Calu3 (cell line): ENCODE measurements at places on chromosomes 11 and 22.
A peak's percentile ranks its signal among the peaks of the same experiment; 100 is the strongest.

GRCh38 chr11:116771935-116772334 lies 852 bp downstream of the BUD13 start:
- DNase-seq = no peak

DNA sequence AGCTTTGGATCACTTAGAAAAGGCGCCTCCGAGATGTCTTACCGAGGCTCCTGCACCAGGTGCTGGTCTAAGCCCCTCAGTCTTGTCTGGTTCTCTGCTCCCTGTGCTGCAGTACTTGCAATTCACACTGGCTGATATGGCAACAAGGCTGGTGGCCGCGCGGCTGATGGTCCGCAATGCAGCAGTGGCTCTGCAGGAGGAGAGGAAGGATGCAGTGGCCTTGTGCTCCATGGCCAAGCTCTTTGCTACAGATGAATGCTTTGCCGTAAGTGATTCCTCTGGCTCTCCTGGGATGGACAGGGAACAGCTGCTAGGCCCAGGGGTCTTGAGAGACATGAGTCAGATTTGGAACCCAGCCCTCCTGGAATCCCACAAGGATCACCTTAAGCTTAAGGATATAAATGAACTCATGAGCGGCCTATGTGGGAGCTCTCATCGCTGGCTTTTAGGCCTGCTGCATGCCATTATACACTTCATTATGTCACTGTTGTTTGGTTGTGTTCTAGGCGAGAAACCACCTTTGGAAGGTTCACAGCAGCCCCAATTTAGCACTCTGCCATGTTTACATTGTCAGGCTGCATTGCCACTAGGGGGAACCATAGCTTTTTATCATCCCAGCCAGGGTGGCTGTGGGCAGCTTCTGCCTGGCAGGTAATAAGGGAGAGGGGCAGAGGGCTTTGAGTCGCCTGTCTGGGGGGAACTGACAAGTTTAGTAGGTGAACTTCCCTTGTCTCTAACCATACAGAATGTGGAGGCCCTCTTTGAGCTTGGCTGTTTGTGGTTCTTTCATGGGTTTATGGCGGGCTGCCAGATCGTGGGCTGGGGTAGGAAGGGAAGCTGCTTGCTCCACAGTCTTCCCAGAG lies 8.5 kb downstream of the ACAD8 start:
- peak; percentile 57 for DNase-seq

DNA sequence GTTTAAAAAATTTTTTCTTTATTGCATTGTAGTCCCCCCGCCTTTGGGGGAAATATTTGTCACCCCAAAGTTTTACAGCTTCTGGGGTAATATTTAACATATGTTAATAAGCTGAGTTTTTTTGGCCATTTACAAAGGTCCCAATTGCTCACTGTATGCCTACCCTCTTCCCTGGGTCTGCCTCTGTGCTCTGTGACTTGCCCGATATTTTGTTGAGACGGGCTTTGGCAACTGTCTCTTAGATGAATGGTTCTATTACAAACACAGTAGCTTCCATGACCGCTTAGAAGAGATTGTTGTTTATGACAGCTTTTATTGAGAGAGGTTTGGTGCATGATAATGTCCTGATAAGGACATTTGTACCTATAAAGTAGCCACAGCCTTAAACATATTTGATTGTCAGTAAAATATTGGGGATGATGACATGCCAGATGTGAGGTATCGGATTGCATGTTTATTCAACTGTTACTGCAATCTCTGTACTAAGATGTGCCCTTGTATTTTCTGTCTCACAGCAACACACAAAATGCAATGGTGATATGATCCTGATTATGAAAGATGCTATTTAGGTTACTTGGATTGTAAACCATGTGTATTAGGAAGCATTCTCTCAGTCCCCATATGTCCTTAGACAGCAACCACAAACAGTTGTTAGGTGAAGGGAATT lies 103.1 kb downstream of the TEAD1 start:
- no peak for DNase-seq

- no peak for DNase-seq
Observed at GRCh38 chr11:35177370-35177769, 38.4 kb downstream of the CD44 start.

GRCh38 chr11:75347781-75348566 lies 3.5 kb downstream of the ARRB1 start:
- DNase-seq = no peak

- no peak for DNase-seq
Observed at GRCh38 chr11:125938418-125938817, 7.4 kb upstream of the VSIG10L2 start.

DNA sequence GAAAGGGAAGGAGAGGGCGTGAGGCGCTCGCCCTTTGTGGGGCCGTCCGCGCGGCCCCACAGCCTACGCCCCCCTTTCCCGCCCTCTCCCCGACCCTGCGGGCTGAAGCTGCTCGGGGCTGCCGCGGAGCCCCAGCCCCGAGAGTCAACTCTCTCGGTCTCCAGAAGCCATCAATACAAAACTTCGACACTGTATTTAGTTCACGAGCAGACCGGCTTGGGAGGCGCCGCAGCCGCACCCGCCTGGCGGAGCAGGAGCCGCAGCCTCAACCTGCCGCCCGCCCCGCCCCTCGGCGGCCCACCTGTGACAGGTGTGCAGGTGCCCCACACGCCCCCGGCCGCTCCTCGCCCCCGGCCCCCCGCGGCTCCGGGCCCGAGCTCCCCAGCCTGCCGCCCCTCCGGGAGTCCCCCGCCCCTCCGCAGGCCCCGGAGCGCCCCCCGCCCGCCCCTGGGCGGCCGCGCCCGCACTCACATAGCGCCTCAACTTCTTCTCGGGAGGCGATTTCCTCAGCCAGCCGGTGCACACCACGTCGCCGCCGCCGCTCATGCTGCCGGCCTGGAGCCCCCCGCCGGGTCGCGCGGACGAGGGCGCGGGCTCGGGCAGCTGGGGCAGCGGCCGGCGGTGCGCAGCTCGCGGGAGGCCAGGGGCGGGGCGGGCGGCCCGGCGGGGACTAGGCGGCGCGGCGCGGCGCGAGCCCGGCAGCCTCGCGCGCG lies at the start of gene GAB2:
GAB2 (minus strand) TSS at position 646 of the 713 bp plus-strand sequence; CDS start at position 546, 100 bp downstream.
- DNase-seq = peak; percentile 50

DNA sequence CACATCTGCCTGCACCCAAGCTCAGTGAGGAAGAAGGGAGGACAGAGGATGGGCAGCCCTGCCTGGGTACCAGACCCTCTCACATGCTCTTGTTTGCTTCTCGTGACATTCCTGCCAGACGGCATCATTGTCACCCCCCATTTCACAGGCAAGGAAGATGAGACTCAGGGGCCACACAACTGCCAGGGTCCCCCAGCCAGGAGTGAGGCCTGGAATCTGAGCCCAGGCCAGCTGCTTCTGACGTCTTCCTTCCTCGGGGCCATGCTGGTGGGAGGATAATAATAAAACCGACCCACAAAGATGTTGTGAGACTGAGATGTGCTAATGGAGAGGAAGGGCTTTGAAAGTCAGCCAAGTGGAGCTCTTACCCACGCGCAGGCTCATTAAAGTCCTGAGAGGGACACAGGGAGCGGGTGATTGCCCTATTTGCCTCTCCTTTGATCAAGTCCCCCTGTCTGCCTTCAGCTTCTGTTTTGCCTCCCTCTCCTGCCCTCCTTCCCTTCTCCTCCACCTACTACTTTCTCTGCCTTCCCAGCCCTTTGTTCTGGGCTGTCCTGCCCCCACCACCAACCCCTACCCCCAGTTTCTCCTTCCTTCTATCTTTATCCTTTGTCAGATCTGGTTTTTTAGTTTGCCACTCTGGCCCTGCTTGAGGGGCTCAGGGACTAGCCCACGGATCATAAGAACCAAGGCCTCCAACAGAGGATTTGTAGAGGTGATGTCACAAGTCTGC lies 62.7 kb downstream of the MCM5 start:
- DNase-seq = no peak

- no peak for DNase-seq
Observed at GRCh38 chr22:32680277-32680676, 121.2 kb upstream of the TIMP3 start.

- DNase-seq = no peak
Observed at GRCh38 chr22:44456661-44457412, 41.2 kb downstream of the RTL6 start.

DNA sequence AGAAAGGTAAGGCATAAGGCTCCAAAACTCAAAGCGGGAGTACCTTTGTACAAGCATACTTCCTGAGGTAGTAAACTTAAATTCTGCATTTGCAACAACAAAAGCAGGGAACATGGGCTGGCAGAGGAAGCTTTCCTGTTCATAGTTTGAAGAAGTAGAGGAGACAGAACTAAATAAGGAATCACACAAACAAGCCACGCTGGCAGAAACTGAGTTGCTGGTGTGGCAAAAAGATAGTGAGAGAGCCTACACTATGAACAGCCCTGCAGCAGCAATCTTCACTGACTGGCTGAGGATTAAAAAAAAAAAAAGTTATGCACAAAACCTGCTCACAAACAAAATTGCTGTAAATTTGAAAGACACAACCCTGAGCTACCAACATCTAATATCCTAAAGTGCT lies 46.5 kb downstream of the FCHSD2 start:
- no peak for DNase-seq

- DNase-seq = no peak
Observed at GRCh38 chr11:64729851-64730382, 6.9 kb upstream of the NRXN2 start.

DNA sequence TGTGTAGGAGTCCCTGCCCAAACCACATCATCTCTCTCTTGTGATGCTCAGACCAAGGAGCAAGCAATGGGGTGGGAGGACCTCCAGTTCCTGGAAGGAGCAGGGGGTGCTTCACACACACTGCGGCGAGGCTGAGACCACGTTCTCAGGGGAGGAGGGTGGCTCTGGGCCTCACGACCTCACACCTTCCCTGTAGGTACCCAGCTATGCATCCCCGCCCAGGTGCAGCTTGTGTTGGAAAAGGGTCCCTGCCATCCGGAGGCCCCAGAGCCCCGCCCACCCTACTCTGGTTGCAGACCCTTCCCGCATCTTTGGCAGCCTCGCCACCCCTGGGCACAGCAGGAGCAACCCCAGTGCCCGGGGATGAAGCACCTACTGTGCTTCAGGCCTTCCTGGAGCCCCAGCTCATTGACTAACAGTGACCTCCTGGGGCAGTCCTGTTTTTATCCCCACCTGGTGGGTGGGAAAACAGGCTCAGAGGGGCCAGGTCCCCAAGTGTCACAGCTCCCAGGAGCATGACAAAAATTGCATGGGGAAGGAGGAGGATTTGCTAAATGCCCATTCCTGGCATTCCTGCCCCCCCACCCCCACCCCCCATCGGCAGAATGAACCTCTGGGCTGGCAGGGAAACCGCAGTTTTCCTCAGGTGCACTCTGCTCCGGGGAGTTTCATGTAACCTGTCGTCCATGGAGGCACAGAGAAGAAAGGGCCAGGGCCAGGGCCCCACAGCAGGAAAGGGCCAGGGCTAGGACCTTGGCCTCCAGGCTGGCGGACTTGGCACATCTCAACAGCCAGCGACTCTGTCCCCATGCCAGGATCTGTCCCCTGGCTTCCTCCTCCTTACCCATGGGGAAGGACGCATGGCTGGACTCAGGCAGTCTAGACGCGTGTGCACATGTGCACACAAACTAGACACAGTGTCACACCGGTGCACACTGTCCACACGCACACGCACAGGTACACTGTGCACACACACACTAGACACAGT lies 81.0 kb downstream of the IGLL1 start:
- no peak for DNase-seq

- DNase-seq = no peak
Observed at GRCh38 chr22:29270475-29271271, 2.6 kb downstream of the EWSR1 start.
